ENCODE measurements at places on chromosomes 3 and 15.

GRCh38 chr15:57548835-57549234, 42.9 kb upstream of the MYZAP start:
- DNase-seq = no peak

DNA sequence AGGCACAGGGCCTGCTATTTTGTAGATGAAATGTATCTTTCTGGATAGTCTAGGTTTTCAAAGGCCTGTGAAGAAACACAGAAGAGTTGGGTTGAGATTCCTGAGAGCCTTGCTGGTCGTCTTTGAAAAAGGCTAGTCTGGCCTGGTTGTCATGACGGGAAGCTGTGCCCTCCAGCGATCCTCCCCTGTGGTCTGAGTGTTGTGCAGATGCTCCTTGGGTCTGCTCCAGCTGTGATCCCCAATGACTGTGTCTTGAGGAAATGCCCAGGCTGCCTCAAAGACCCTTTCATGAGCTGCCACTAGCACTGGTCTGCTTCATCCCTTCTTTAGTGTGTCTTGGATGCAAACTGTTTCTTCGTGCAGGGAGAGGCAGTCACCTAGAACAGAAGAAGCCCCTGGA, 111.0 kb upstream of the SYNPR start:
- DNase-seq = no peak

GRCh38 chr15:37037071-37037655, 63.2 kb downstream of the MEIS2 start:
- DNase-seq = no peak

- DNase-seq = no peak
Observed at GRCh38 chr3:188278717-188279324, 124.9 kb downstream of the LPP start.

GRCh38 chr3:42732196-42732828, 29.7 kb upstream of the HHATL start:
- no peak for DNase-seq

DNA sequence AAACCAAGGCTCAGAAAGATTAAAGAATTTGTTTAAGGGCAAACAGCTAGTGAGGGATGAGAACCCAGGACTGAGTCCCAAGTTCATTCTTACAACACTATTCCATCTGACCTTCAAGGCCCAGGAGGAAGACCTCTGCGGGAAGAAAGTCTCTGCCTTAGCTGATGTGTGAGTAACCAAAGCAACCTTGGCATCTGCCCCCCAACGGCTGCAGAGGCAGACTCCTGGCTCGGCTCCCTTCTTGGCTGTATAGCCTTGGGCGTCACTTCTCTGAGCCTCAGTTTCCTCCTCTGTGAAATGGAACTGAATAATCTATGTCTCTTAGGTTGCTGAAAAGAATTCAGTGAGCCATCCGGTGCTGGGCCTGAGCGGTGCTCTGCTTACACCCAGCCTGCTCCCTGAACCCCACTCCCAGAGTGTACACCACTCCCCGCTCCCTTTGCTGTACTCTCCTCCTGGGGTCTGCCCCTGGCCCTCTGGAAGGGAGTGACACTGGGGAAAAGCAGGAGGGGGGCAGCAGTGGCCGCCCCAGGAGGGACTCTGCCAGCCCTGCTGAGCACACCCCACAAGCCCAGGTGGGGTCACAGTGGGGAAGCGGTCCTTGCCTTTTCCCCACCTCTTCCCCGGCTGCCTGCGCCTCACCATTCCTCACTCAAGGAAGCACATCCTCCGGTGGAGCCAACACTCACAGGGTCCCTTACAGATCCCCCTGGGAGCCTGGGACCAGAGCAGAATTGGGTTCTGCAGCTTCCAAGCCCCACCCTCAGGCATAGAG, 97.3 kb downstream of the IQSEC1 start:
- no peak for DNase-seq

- DNase-seq = no peak
Observed at GRCh38 chr3:14836049-14836468, 17.3 kb downstream of the FGD5 start.

DNA sequence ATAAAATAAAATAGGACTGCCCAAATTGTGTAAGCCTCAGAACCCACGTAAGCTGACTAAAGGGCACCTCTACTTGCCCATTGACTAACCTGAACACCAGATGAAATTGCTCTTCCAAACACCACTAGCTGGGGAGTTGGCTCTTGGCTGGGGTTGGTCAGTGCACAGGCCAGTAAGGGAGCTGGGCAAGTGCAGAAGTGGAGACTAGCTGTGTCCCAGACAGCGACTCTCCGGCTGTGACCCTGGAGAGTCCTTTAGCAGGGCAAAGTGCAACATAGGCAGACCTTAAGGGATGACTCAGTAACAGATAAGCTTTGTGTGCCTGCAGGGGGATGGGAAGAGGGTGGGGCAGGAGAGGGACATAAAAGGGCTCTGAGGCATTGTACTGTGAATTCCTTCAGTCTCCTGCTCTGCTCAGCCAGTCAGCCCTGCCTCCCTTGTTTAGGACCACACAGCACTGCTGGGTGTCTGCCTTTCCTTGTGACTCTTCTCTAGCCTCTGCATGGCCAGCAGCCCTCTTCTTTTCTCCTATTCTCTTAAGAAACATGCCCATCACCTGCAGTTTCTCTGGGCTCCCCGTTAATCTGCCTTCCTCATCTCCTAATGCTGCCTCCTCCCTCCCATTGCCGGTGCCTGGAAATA, 13.2 kb downstream of the NR1I2 start:
- no peak for DNase-seq

DNA sequence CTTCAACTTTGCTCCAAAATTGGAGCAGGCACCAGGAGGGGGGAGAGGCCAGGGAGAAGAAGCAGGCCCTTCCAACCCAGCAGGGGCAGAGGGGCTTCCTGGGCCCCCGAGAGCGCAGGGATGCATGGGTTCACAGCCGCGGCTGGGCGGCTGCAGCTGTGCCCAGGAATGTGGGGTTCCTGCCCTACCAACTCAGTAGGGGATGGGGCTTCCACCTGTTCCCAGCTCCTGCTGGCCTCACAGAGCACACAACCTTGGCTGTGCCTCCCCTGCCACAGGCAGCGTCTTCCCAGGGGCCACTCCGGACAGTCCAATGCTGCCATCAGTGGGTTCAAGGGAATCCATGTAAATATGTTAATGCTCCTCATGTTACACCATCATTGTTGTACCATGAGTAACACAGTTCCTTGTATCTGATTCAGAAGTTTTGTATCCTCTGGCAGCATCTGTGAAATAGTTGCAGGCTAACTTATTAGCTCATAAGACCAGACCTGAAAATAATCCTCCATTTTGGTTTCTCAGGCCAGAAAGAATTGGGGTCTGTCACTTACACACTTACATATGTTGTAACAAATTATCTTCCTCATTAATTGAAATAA, 12.1 kb upstream of the SIAH2 start:
- no peak for DNase-seq

GRCh38 chr3:150145659-150146058, 175.0 kb upstream of the PFN2 start:
- DNase-seq = no peak

DNA sequence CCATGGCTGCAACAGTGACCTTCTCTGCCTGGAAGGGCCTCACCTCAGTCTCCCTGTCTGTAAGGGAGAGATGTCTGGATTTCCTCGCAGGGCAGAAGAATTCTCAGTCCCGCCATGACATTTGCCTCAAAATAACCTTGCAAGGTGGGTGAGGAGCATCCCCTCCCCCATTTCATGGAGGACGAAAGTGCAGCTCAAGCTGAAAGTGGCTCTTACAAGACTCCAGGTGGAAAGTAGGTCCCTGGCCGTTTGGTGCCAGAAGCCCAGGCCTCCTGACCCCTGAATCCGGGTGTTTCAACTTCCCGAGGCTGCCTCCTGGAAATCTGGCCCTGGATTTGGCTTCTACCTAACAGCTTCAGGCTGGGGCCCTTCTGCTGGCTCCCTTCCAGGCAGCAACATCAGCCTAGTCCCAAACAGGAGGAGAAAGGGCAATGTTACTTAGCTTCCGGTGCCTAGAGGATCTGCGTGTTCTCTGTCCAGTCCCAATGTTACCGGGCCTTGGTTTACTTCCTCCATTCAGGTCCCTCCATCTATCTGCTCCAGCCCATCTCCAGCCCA, 769 bp upstream of the CSPG4 start:
- DNase-seq = no peak

GRCh38 chr3:20104167-20104661, 64.0 kb downstream of the KAT2B start:
- no peak for DNase-seq

GRCh38 chr3:65339192-65339740, 651.5 kb upstream of the ADAMTS9 start:
- DNase-seq = no peak

DNA sequence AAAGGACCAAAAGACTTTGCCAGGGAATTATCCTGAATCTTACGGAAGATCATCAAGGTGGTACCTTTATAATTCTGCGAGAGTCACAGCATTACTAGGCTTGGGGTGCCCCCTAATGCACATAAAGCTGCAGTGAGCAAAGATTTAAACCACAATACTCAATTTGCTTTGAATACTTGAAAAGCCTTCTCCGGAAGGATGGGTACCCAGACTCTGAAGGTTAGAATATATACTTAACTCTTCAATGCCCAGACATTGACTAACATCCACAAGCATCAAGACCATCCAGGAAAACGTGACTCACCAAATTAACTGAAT, 117.8 kb upstream of the KCNH8 start:
- no peak for DNase-seq

DNA sequence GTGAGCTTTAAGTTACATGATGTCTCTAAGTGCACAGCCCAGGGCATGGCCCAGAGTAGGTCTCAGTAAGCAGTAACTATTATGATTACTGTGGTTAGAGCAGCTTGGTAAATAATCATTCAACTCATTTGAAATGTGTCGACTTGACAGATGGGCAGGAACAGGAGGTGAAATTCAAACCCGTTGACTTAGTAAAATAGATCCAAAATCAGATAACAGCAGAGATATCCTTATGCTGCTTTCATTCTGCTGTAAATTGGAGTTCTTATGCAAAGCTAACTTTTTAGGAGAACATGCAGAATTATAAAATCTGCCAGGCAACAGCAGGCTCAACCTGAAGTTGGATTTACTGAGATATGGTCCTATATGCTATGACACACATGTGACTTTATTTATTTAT, 118.7 kb upstream of the KLHL25 start:
- no peak for DNase-seq

- no peak for DNase-seq
Observed at GRCh38 chr3:11739123-11739522, 95.4 kb upstream of the VGLL4 start.

GRCh38 chr15:73957276-73957675, 31.0 kb downstream of the LOXL1 start:
- peak; percentile 46 for DNase-seq

DNA sequence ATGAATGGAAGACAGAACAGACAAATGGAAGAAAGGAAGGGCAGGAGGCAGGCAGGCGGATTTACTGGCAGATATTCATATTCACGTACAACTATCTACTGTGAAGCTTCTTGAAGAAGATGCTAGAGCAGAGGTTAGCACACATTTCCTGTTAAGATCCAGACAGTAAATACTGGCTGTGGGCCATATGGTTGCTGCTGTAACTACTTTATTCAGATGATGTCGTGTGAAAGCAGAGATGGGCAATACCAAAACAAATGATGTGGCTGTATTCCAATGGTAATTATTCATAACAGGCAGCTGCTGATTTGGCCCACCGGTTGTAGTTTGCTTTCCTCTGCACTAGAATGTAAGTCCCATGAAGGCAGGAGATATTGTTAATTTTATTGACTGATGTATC, 115.7 kb upstream of the PRTG start:
- DNase-seq = no peak

DNA sequence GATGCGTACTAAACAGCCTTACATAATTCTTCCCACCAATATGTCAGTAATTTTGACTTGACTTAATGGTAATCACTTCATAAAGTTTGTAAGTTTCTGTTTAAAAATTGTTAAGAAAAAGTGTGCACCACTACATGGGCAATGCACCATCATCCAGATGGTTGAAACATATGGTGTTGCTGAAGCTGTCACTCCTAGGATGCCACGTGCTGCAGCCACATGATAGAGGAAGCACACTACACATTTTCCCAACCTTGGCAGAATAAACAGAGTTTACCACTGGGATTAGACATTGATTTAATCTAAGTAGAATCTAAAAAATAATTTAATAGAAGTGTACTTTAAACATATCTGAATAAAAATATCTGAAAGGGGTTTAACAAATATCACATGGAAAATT, 1209.9 kb downstream of the NSUN3 start:
- no peak for DNase-seq

- DNase-seq = no peak
Observed at GRCh38 chr15:43513550-43513949, 3.9 kb upstream of the MAP1A start.

DNA sequence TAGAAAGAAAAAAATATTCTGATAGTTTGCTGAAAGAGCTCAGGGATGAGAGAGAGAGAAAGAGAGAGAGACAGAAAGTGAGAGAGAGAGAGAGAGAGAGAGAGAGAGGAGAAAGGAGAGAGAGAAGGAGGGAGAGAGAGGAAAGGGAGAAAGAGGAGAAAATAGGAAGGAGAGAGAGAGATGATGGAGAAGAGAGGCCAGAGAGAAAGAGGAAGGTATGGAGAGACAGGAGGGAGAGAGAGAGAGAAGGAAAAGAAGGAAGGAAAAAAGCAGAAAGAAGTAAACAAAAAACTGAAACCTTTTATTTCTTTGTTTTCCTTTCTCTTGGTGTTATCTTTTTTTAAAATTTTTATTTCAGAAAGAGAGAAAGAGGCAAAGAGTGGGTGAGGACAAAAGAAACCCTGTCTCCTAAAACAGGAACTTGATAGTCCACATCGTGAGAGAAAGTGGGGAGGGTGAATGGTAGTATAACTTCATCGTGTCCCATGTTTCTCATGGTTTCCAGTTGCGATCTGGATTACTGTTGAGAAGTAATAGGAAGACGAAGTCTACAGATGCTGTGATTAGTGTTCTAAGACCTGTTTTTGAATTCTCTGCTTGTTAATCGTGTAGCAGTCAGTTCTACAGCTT, 279.7 kb downstream of the LPP start:
- no peak for DNase-seq

GRCh38 chr15:67865331-67865730, 25.5 kb upstream of the RNU6-1 start:
- no peak for DNase-seq

- no peak for DNase-seq
Observed at GRCh38 chr3:88595026-88595425, 445.3 kb downstream of the C3orf38 start.

GRCh38 chr3:168024537-168024941, 71.2 kb downstream of the GOLIM4 start:
- DNase-seq = no peak

GRCh38 chr3:150273396-150273795, 134.7 kb upstream of the TSC22D2 start:
- DNase-seq = no peak

GRCh38 chr15:25971053-25971452, 107.9 kb upstream of the ATP10A start:
- DNase-seq = no peak

Data from left forelimb (tissue), 1 donor.